Fibroblast of the aortic adventitia (primary cell): ENCODE measurements at places on chromosomes 13 and 19. TPM values are rescaled to one million over a fixed set of nuclear protein-coding genes. Genes with fewer than 3 reads are reported as not detected.

SOX1 gene
- total RNA-seq, result not detected in 2 replicates

MEDAG gene
- 122 and 325 TPM in 2 replicates for total RNA-seq

KLK2 gene
- total RNA-seq, result not detected in 2 replicates

FSD1 gene
- 6.3 and 7.5 TPM in 2 replicates for total RNA-seq

TMEM150B gene
- not detected in 2 replicates for total RNA-seq
